KG1 (cell line): ENCODE measurements at places on chromosomes 3 and 15.

GRCh38 chr3:102182162-102182561 is 252.7 kb upstream of the ZPLD1 start:
- DNase-seq = no peak

GRCh38 chr3:155368786-155369185 is 75.3 kb upstream of the STRIT1 start:
- DNase-seq = no peak

- DNase-seq = no peak
These were observed 174.0 kb upstream of the PRICKLE2 start for GRCh38 chr3:64399205-64399800.

GRCh38 chr3:1017870-1018269 is 75.0 kb upstream of the CNTN6 start:
- no peak for DNase-seq

DNA sequence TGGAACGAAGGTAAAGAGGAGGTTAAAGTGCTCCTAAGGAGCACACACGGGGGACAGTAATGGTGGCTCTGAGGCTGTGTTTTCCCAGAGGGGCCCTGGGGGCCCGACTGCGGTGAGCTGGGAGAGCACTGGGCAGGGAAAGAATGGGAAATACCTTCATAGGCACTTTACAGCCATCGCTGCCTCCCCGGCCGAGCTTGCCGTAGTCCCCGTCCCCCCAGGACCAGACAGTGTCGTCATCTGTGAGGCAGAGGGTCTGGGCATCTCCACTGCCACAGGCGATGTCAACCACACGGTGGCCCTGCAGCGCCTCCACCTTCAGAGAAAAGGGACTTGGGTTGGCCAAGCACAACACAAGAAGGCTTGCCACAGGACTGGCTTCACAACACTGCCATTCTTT is 32.8 kb upstream of the OCA2 start:
- DNase-seq = no peak

DNA sequence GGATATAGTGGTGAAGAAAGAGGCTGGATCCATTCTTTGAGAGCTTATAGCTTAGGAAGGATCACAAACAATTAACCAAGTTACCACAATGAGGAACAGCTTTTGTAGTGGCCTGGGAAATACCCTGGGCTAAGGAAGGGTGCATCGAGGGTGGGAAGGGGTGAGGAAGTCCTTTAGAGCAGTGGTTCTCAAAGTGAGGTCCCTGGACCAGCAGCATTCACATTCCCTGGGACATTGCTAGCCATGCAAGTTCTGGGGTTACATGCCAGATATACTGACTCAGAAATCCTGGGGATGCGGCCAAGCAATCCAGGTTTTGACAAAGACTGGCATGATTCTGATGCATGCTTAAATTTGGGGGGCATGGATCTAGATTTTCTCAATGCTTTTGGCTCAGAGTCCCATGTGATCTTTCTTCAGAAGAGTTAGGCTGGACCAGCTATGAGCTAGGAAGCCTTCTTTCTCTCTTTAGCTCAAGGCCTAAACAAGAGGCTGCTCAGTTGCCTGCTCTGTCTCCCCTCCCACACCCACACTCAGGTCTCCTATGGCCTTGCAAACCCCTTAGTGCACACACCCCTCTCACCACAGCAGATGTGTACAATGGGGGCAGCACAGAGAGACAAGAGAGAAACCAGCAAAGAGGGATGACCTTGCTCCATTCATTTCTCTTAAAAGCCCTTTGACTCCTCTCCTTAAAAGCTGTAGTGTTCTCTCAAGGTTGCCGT is 1.8 kb upstream of the CCR1 start:
- no peak for DNase-seq

DNA sequence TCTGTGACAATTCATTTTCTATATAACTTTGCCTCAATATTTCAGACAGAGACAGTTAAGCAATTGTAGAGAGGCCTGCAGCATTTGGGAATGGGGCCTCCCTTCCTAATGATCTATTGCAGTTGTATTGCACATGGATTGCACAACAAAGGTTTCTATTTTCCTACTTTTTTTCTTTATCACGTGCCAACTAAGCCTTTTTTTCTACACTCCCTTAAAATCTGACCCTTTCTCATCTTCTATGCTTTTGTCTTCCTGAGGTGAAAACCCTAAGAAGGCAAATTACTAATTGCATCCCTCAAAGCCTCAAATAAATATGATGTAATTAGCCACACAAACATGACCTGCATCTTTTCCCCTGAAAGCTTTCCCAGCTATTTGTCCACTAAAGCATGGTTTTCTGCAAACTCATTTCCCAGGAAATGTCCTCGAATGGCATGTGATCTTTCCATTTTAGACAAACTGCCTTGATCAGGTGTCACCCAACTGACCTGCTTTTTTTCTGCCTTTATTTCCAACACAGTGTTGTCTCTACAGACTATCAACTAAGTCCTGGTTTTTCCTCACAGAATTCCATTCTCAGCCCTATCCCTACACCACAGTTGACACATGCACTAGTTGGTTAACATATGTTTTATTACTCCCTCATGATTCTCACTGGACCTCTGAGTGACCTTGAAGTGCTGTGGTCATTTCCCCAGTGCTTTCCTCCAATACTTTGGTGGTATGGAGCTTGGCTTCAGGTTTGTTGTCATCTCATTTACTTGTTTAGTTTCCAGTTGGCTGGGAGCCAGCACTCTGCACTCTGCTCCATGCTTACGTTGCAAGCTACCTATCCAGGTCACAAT is 31.9 kb upstream of the TSC22D2 start:
- DNase-seq = no peak

DNA sequence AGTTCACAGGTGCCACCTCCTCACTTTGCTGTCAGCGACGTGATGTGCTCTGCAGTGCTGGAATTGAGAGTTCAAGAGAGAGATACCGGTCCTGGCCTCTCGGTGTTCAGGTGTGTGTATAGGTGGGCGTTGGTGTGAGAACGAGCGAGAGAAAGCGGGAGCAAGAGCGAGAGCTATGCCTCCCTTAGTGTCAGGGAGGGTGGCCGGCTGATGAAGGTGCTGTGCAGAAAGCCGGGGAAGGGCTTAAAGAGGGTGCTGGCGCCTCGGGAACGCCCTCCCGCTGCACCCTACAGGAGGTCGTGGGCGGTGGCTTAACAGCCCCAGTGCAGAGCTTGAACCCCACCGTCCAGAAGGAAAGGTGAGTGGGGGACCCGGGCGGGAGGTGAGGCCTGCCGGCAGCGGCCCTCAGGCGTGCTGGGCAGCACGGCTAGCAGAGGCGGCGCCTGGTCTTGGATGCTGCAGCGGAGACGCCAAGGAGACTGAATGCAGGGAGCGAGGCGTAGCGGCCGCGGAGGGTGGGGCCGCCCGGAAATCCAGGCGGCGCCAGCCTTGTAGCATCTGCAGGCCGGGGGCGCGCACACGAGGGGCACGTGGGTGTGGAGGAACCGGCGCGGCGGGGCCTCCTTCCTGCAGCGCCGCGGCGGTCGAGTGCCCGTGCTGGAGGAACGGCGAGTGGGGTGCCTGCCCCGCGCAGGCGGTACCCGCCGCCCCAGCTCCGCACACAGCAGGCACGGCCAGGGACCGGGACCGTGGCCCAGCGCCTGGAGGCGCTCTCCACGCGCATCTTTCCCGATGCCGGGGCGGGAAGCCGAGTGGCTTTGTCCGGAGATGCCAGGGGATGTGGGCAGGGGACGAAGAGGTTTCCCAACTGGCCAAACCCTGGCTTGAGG is 246.8 kb upstream of the TOPAZ1 start:
- DNase-seq = no peak

DNA sequence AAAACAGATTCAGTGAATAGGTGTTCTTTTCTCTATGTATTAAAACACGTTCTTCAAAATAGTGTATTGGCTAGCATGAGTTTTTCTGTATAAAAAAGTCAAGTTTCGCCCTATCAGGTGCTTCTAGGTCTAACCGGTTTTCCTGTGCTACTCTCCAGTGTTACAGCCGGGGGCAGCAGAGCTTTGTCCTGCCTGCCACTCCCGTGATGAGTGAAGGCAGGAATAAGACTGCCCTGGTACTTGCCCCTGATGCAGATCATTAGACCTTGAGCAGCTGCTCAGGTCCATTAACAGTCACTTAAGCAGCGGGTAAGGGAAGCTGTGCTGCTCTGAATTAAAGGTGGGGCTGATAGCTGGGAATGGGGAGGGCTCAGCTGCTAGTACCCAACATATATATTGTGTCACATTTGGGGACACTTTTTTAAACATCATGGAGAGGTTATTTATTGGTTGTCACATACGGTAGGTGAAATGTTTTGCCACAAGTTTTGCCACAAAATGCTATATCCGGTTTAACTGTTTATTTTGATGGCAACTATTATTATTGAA is 1.3 kb upstream of the UNC13C start:
- DNase-seq = peak; percentile 63

- no peak for DNase-seq
These were observed 472.5 kb upstream of the WNT5A start for GRCh38 chr3:55959471-55960080.

- no peak for DNase-seq
These were observed 147.5 kb upstream of the NUDT16 start for GRCh38 chr3:131233900-131234668.

DNA sequence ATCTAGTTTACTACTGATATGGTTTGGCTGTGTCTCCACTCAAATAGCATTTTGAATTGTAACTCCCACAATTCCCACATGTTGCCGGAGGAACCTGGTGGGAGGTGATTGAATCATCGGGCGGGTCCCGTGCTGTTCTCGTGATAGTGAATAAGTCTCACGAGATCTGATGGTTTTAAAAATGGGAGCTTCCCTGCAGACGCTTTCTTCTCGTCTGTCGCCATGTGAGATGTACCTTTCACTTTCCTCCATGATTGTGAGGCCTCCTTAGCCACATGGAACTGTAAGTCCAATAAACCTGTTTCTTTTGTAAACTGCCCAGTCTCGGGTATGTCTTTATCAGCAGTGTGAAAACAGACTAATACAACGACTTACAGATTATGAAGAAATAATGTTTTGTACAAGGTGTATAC is 35.6 kb upstream of the PYDC2 start:
- DNase-seq = no peak

DNA sequence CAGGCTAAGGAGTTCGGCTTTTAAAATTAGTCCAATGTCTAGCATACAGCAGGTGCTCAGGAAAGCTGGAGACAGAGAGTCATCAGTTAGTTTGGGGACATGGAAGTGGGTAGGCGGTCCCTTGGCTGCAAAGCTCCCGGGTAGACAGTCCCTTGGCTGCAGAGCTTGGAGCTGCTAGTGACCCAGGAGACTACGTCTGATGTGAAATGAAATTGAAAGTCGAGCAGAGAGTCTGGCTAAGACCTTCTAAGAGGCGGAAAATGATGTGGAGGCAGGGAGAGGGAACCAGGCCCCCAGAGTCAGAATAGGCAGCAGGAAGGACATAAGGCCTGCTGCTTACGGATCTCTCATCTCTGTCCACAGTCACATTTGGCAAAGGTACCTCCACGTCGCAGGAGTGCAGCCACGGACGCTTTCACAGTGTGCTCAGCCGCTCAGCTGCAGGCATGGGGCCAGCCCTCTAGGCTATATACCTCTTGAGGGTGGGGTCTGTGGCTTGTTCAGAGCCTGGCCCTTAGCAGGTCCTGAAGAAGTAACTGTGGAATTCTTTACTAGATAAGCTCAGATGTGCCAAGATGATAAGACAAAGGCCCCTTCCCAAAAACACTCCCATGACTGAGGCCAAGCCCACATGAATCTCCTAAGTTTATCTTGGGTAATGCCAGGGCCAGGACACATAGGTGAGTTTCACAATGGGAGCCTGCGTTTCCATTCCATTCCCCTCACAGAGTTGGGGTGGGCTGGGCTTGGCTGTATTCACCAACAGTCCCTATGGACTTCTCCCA is 131.7 kb downstream of the XXYLT1 start:
- DNase-seq = no peak

DNA sequence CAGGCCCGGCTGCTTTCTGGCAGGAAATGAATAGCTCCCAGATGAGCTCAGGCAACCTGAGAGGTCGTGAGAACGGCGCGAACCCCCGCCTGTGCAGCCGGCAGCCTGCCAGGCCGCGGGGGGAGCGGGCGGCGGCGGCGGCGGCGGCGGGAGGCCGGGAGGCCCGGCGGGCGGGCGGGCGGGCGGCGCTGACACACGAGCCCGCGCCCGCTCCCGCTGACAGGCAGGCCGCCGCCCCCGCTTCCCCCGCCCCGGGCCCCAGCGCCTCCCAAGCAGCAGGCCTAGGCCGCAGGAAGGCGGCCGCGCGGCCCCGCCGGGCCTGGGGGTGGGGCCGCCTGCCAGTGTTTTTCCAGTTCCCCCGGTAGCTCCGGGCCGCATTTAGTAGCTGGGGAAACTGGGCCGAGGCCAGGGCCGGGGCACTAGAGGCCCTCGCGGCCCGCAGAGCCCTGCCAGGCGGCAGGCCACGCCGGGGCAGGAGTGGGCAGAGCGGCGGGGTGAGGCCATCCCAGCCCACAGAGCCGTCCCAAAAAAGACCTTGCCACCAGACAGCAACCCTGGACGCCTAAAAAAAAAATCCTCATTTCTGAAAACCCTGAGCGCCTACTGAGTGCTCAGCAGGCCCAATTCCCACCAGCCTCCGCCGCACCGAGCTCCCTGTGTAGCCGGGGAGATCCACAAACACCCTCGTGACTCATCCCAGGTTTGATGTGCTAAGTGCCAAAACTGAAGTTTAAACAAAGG is 5.6 kb downstream of the HES1 start:
- DNase-seq = peak; percentile 60
